Stimulated activated CD4-positive, alpha-beta T cell treated with anti-CD3 and anti-CD28 coated beads, TNF-alpha, amount 100 ng/mL, for 1 hour (primary cell): ENCODE measurements at places on chromosomes 1 and 21.

DNA sequence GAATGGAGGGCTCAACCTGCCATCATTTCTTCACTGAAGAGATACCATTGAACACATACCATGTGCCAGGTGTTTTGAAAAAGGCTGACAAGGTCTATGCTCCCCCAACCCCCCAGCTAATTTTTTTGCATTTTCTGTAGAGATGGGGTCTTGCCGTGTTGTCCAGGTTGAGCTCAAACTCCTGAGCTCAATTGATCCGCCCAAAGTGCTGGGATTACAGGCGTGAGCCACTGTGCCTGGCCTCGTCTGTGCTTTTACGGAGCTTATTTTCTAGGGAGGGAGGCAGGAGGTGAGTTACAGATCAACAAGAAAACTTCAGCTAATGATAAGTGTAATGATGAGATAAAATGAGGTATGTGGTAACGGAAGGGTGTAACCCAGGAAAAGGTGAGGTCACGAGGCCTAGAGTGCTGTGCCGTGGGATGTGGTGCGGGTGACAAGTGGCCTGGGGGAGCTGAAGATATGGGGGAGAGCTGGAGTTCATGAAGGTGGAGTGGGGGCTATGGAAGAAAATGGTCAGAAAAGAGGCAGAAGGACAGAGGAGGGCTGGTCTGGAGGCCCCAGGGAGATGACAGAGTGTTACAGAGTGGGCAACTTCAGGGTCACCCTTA lies 28.2 kb downstream of the FAAH start:
- DNase-seq, result no peak

- DNase-seq, result no peak
Measured at GRCh38 chr1:2905356-2905755, 103.9 kb upstream of the TTC34 start.

DNA sequence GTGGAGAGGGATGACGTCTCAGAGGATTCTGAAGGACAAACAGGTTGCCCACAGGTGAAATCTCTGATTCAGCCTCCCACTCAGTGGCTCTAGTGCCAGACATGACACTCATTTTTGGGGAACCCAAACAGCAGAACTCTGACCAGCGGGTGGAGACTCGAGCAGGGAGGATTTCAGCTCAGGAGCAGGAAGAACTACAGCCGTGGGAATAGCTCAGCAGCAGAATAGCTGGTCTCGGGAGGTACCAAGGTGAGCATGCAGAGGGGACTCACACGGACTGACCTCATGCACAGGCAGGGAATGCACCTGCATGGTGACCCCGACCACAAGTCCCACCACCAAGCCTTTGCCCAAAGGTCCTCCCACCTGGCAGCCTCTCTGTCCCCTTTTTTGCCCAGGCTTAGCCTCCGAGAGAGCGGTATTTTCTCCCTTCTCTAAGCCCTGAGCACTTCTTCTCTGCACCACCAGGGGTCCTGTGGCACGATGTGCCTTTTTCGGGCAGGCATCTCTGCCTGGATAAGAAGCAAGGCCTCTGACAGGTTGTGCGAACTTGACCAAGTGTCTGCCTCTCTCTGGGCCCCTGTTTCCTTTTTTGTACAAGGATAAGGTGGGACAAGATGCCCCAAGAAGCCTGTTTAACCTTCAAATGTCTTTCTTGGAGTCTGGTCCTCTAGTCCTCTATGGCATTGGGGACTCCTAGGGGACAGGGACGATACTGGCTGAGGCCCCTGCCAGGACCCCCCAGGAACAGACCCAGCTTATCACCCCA lies 8.8 kb upstream of the FGR start:
- peak; percentile 52 for DNase-seq

DNA sequence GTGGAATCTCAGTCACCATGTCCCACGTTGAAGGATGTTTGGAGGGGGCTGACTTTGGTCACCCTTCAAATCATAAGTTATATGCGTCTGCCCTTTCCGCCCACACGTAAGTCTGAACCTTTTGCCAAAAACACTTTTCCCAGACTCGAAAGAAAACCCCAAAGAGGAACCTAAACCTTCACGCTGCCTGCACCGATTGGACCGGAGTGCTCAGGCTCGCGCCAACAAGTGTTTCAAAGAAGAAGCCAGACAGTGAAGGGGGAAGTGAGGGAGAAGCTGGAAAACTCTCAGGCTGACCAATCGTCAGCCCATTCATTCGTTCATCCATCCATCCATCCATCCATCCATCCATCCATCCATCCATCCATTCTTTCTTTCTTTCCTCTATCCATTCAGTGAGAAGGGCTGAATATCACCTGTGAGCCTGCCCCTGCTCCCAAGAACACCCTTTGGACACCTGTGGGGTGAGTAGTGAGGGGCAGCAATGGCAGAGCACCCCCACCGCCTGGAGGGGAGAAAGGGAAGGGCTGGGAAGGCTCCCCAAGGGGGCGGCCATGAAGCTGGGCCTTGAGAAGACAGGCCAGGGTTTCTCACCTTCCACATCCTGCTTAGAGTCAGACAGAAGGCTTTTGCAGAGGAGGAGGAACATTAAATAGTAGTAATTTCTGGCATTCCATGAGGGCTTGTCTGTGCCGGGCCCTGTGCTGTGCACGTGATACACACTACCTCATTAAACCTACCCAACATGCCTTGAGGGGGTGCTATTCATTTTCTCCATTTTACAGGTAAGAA lies 27.1 kb upstream of the RUNX3 start:
- no peak for DNase-seq

GRCh38 chr1:190067592-190067991 lies 410.1 kb downstream of the BRINP3 start:
- DNase-seq, result no peak

DNA sequence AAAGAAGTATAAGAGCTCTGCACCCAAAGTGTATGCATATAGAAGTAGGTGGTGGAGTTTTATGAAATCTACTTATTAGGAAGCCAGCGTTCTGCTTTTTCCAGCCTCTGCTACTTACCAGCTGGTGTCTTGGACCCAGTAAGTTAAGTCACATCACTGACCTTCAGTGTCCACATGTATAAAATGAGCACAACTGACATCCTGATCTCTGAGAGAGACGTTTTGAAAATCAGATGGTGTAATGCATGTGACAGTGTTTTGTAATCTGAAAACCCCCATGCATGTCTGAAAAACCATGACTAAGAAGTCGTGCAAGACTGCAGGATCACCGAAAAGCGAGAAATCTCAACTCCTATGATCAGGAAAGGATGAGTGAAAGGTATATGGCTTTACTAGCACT lies 2.0 kb downstream of the CR1 start:
- no peak for DNase-seq

DNA sequence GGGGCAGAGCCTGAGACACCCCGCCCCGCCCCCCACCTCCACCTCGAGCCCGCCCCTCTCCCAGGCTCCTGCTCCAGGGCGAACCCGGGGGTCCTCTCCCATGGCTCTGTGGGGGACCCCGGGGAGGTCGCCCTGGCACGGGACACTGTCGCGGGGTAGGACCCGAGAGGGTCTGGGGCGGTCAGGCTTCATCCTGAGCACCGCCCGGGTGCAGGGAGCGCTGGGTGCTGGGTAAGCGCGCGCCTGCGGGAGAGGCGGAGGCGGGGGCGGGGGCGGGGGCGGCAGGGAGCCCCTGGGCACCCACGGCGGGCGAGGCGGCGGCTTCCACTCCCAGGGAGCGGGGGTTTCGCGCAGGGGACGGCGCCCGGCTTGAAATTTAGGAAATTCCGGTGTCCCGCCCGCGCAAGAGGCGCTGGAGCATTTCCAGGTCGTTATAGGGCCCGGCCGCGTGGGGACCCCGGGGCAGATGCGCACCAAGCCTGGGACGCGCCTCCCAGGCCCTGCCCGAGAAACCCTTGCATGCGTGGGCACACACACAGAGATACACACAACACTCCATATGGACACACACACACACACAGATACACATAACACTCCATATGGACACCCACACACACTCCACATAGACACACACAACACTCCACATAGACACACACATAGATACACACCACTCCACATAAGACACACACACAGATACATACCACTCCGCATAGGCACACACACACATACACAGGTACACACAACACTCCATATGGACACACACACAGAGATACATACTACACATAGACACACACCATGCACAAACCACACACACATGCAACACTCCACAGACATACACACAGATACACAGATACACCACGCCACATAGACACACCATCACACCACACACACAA lies 48.7 kb upstream of the SLC19A1 start:
- no peak for DNase-seq

- no peak for DNase-seq
Measured at GRCh38 chr1:211704543-211704942, 29.1 kb upstream of the NEK2 start.

GRCh38 chr1:111742938-111743549 lies 3.8 kb upstream of the INKA2 start:
- no peak for DNase-seq

- DNase-seq, result no peak
Measured at GRCh38 chr1:147895123-147895522, 7.5 kb upstream of the GJA8 start.

- DNase-seq, result no peak
Measured at GRCh38 chr21:20999659-21000058, 1.4 kb downstream of the NCAM2 start.

GRCh38 chr1:114585231-114585630 lies 3.8 kb upstream of the BCAS2 start:
- no peak for DNase-seq

DNA sequence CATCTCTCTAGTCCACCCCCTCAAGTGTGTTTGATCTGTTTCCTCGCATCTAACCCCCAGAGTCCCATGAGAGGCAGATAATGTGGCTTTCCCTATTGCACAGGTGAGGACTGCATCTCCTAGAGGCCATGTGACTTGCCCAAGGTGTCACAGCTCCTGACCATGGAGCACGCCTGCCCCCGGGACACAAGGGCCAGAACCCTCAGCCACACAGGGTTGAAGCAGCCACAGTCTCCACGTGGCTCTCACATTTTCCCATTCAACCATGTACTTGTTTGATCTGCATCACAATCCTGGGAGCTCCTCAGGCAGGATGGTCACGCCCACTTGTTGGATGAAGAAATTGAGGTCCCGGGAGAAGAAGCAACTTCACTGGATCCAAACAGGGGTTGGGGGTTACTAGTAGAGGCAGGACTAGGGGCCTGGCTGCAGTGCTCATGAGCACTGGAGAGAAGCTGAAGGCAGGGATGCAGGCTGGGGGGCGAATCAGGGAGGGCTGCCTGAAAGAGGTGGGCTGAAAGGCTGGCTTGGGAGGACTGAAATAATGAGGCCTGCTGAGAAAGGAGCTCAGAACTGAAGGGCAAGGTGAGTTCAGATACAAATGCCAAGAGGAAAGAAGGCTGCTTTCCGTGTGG lies 207.9 kb downstream of the PTPRU start:
- DNase-seq, result no peak

DNA sequence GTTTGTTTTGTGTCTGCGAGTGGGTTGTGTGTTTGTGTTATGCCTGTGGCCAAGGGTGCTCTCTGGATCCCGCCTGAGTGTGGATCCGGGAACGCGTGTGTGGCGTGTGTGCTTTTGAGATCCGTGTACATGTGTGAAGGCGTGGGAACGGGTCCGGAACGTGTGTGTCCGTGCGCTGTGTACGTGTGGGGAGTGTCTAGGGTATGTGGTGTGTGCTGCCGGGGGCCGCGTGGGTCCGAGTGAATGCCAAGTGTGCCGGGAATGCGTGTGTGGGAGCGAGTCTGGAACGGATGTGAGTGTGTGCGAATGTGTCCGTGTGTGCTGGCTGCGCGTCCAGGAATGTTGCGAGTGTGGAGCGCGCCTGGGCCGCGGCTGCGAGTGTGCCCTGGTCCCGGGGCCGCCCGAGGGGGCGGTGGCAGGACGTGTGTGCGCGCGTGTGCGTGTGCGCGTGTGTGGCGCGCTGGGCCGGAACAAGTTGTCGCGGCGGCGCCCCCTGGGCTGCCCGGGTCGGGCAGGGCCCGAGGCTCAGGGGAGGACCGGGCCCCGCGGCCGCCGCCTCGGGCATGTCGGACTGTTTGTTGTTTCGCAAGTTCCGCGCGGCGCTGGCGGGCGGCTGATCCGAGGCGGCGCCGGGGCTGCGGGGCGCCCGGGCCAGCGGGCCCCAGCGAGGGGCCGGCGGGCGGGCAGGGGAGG lies 953 bp downstream of the PTPRU start:
- no peak for DNase-seq

GRCh38 chr1:20604678-20605077 lies 15.8 kb downstream of the CDA start:
- DNase-seq, result no peak

DNA sequence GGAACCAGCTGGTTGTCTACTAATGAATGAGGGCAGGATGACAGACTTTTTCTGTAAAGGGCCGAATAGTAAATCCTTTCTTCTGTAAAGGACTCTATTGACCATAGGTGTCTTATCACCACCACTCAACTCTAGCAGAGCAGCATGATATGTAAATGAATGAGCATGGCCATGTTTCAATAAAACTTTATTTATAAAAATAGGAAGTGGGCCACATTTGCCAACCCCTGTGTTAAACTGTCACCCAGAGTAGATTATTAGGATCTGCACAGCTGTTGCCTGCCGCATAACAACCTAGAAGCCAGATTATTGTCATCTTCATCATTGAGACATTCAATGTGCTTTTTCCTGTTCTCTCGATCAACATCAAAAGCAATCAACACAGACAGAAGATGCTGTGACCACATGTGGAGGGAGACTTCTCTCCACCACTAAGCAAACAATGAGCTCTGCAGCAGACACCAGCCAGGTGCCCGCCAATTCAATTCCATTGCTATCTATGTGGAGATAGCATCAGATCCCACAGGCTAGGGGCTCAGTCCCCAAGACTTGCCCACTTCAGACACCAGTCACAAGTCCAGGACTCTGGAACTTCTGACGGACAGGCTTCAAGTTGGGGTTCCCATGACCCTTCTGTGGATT lies 6.8 kb upstream of the EFHD2 start:
- DNase-seq, result no peak
